ENCODE measurements at places on chromosomes 1 and 21.
A peak's percentile ranks its signal among the peaks of the same experiment; 100 is the strongest.

DNA sequence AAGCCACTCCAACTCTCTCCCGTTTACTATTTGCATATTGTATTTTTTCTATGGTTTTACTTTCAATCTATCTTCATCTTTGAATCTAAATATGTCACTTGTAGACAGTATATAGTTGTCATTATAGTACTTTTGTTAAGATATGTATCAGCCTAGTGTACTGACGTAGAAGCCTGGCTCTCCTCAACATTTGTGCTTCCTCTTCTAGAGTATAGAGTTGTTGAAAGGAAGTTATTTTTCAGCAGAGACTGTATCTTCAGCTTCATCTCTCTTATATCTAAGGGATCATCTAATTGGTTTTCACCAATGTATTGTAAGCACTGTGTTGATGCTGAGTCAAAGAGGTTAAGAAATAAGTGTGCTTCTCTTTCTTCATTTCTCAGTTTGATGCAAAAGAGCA lies 192.8 kb downstream of the LMO4 start:
- DNase-seq: no peak

- DNase-seq: no peak
Observed at GRCh38 chr21:25862596-25862995, 127.8 kb downstream of the GABPA start.

- DNase-seq: no peak
Observed at GRCh38 chr1:178086294-178086693, 7.6 kb upstream of the RASAL2 start.

- no peak for DNase-seq
Observed at GRCh38 chr1:46425726-46426125, 31.6 kb downstream of the FAAH start.

GRCh38 chr1:82921759-82922158 lies 1077.2 kb downstream of the TTLL7 start:
- DNase-seq: no peak

- DNase-seq: no peak
Observed at GRCh38 chr1:51734896-51735745, 118.2 kb downstream of the OSBPL9 start.

GRCh38 chr1:165877940-165878556 lies 50.6 kb downstream of the UCK2 start:
- DNase-seq: no peak

DNA sequence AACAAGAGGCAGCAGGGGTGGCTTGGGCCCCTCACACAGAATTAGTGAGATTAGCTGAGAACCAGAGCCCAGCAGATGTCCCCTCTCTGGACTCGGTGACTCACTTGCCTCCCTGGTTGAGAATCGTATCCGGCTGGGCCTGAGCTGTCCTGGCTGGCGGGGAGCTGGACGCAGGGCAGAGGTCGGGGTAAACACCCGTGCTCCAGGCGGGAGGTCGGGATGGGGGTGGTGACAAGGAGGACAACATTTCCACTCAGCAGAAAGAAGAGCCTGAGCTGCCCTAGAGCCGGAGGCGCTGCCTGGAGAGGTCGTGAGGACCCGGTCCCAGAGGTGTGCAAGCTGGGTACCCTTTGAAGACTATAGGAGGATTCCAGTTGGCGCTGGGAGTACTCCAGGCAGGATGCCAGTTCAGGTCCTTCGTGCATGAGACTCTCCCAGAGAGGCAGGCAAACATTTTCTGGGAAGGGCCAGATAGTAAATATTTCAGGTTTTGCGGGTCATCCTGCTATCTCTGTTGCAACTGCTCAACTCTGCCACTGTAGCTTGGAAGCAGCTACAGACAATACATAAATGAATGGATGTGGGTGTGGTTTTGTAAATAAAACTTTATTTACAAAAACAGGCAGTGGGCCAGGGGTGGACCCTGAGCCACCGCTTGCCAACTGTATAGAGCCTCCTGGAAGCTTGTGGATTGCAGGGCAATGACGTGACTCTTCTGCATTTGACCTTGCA lies 116.8 kb upstream of the WNT4 start:
- DNase-seq: no peak

- no peak for DNase-seq
Observed at GRCh38 chr1:211704543-211704942, 29.1 kb upstream of the NEK2 start.

- peak; percentile 73 for DNase-seq
Observed at GRCh38 chr1:181112071-181112929, 23.8 kb downstream of the IER5 start.

GRCh38 chr1:147480565-147480935 lies 60.8 kb upstream of the BCL9 start:
- no peak for DNase-seq

DNA sequence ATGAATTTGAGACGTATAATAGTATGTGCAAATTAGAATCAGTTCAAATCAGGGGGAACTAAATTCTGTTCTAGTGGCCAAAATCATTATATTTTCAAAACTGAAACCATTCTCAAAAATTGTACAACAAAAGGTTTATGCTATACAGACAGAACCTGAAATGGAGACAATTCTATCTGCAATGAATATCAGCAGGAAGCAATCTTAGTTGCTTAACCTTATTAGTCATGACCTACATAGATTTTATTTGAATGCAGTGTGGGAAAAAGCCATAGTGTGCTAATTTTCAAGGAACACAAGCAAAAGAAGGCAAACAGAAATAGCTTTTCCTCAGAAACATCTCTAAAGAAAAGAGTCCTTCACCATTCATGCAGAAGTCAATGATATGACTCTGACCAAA lies 6.5 kb downstream of the AK5 start:
- DNase-seq: no peak

GRCh38 chr1:183390561-183390960 lies 27.6 kb downstream of the NMNAT2 start:
- DNase-seq: no peak

- no peak for DNase-seq
Observed at GRCh38 chr1:25537153-25537831, 6.1 kb upstream of the LDLRAP1 start.

All from fibroblast of skin of left quadriceps (primary cell).